Activated CD4-positive, alpha-beta T cell treated with anti-CD3 and anti-CD28 coated beads for 1 hour (primary cell): ENCODE measurements at places on chromosomes 1 and 21.
A peak's percentile ranks its signal among the peaks of the same experiment; 100 is the strongest.

- DNase-seq, result no peak
These were observed 8.9 kb downstream of the MKNK1 start for GRCh38 chr1:46595127-46595526.

DNA sequence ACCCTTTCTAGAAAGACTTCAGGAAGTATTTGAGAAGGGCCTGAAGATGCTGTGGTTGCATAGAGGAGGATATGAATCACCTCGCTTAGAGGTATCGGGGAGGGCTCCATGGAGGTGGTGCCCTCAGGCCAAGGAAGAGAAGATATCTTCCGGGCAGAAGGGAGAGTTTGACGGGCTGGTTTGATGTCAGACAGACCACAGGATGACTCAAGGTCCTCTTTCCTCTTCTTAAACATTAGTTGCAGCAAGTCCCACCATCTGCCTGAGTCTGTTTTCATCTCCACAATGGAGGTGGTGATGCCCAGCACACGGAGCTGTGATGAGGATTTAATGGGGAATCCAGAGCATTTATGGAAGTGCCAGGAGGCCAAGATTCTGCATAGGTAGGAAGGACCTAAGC lies 25.1 kb upstream of the RUNX3 start:
- DNase-seq, result peak; percentile 63

DNA sequence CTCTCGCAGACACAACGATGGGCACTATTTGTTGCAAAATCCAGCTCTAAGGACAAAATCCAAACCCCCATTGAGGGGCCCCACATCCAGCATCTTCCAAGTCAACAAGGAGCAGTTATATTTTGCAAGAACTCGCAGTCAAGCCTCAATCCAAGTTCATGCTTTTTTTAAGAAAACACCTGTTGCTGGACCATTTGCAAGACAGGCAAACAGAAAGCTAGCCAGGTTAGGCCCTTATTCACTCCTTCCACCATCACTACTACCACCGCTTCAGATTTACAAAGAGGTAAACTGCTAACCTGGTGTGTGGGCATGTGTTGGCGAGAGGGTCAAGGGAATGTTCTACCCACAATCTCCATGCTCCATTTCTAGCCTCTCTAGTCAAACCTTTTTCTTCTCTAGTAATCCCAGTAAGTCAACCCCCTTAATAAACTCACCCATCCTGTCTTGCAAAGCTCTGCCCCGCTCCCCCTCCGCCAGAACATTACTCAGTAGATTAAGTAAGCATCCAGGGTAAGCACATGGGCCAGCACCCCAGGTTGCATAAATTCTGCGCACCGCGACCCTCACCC lies 703 bp downstream of the ERI3 start:
- DNase-seq, result no peak

- peak; percentile 27 for DNase-seq
These were observed 558 bp downstream of the USP1 start for GRCh38 chr1:62437273-62437940.

- DNase-seq, result no peak
These were observed 201.6 kb upstream of the PTBP2 start for GRCh38 chr1:96519851-96520578.

DNA sequence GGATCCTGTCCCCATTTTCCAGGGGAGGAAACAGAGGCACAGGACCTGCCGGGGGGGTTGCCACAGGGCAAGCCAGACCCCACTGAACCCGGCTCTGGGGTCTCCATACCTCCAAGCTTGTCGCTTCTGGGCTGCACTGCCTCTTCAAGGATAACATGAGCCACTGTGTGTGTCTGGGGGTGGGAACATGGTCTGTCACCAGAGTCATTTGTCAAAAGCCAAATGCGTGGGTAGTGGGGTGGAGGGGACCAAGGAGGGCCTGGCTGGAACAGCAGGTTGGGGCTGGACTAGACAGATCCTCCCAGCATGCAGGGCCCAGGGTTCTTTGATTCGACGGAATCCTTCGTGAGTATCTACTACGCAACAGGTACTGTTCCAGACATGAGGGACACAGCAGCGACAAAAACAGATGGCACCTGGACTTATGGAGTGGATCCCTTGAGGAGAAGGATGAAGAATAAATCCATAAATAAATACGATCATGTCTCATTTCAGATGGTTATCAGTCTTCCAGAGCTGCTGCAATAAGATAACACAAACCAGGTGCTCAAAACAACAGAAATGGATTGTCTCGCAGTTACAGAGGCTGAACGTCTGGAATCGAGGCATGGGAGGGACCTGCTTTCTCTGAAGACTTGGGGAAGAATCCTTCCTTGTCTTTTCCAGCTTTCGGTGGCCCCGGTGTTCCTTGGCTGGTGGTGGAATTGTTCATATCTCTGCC lies 28.7 kb downstream of the C1QB start:
- DNase-seq, result no peak

DNA sequence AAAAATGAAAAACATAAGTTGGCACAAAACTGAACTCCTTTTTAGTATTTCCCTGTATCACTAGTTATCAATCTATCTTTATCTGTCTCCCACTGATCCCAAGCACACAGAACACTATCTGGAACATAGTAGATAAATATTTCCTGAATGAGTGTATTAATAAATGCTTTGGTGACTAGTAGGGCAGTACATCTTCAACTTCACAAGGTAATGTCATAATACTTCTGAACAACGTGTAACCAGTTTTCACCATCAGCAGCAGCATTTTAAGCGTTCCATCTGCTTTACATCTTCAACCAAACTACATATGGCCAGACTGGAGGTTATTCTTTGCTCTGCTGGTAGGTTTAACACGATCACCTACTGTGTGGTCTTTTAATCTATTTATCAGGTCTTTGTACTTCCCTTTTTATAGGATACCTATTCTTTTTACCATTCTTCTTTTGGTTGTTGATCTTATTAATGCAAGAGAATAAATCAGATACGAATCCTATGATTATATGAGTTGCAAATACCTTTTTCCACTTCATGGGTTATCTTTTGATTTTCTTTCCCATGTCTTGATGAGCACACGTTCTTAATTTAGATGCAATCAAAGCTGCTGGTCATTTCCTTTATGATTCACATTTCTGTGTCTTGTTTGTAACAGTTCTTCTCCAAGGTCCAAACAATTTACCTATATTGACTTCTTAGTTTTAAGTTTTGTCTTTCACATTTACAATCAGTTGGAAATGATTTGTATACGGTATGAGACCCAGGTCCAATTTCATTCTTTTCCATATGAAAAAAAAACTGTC lies 16.3 kb downstream of the GPBP1L1 start:
- no peak for DNase-seq

- DNase-seq, result no peak
These were observed 65.7 kb downstream of the NENF start for GRCh38 chr1:212498283-212499040.

- no peak for DNase-seq
These were observed 111.5 kb downstream of the ETS2 start for GRCh38 chr21:38917043-38917774.

- no peak for DNase-seq
These were observed 4.8 kb downstream of the RGS4 start for GRCh38 chr1:163074004-163074403.

- no peak for DNase-seq
These were observed 29.0 kb downstream of the STUM start for GRCh38 chr1:226577401-226578180.

DNA sequence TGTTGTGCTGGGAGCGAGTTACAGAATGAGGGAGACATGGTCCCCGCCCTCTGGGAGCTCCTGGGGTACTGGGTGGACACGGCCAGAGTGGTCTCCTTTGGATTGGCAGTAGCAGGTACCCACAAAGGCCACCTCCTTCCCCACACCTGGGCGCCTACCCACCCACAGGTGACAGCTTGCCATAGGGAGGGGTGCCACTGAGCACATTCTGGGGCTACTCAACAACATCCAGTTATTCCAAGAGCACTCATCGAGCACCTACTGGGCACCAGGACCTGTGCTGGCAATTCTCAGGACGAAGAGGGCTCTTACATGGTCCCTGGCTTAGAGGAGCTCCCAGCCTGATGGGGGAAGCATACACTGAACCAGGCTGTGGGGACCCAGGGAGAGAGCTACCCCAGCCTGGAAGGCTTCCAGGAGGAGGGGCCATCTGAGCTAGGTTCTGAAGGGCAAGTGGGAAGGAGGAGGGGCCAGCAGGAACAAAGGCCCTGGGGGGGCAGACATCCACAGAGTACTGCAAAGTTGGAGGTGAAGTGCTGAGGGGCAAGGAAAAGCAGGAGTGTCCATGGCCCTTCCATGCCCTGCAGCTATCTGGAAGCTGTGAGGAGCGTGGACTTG lies 22.0 kb downstream of the MRPL37 start:
- no peak for DNase-seq

GRCh38 chr1:158371188-158371953 lies 17.7 kb downstream of the CD1E start:
- no peak for DNase-seq

- no peak for DNase-seq
These were observed 67.0 kb downstream of the ST3GAL3 start for GRCh38 chr1:43774359-43774758.

GRCh38 chr1:183239793-183240525 lies 53.9 kb downstream of the LAMC2 start:
- DNase-seq, result no peak

GRCh38 chr1:226656201-226656600 lies 82.9 kb downstream of the ITPKB start:
- no peak for DNase-seq
